M059J (cell line): ENCODE measurements at places on chromosomes 2 and 18. TPM values are rescaled to one million over a fixed set of nuclear protein-coding genes. Genes with fewer than 3 reads are reported as not detected.
A peak's percentile ranks its signal among the peaks of the same experiment; 100 is the strongest.

DNA sequence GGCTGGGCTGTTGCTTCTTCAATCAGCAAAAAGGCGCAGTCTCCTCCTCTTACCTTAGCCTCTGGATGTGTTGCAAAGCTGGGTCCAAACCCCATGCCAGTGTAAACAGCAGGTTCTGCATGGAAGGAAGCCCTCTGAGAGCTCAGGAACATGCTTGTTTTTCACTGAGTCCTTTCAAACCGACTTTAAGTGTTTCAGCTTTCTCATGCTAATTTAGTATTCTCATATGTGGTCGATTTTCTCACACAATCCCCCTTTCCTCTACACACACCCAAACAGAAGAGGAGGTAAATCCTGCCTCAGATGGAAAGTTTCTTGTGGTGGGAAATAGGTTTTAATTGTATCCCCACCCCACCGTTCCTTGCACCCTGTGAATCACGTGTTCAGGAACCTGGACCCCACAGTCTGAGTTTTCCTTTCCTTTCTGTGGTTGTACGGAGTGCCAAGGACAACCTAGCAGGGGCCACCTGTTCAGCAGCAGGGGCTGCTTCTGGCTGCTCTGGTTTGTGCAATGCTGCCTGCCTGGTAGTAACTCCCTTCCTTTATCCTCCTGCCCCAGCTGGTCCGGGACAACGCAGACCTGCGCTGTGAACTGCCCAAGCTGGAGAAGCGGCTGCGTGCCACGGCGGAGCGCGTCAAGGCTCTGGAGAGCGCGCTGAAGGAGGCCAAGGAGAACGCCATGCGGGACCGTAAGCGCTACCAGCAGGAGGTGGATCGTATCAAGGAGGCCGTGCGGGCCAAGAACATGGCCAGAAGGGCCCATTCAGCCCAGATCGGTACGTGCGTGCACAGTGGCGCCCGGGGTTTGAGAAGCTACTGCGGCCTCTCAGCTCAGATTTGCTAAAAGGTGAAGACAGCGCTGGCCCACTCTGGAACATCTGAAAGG, 28.7 kb upstream of the LYPD6B start:
- no peak for DNase-seq

DNA sequence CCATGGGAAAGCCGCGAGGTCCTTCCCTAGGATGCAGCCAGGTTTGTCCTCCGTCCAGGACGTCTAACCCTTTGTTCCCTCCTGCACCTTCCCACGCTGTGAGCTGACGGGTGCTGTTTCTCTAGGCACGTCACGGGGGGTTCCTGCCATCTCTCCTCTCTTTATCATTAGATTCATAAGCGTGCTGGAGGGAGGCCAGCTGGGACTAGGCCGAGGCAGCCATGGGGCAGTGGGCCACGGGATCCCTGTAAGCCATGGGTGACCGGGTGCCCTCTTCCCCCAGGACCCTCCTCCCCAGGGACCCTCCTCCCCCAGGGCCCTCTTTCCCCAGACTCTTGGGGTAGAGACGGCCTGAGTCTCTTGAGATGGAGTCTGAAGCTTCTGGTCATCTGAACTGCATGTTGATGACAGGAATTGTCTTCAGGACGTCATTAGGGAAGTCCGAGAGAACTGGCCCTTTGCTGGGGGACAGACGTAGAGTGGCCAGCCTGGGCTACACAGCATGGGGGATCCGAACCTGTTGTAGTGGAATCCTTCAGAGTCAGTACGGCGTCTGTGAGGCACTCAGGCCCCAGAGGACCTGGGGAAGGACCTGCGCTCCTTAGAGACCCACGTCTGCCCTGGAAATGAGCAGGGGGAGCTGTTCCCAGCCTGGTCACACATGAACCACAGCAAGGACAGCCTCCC, 108.1 kb downstream of the TPO start:
- DNase-seq, result no peak

GRCh38 chr2:192137451-192137850, 57.3 kb downstream of the TMEFF2 start:
- DNase-seq, result no peak

DNA sequence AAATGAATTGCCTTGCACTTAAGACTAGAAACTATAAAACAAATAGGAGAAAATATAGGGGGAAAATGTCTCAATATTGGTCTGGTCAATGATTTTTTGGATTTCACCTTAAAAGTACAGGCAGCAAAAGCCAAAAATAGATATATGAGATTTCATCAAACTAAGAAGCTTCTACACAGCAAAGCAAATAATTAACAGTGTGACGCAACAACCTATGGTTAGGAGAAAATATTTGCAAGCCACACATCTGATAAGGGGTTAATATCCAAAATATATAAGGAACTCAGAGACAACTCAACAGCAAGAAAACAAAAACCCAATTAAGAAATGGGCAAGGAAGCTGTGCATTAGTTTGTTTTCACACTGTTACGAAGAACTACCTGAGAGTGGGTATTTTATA, 89.1 kb downstream of the MAIP1 start:
- no peak for DNase-seq

GRCh38 chr18:59715445-59715844, 18.2 kb upstream of the CCBE1 start:
- no peak for DNase-seq

- DNase-seq, result no peak
Measured at GRCh38 chr2:232322560-232323327, 55.8 kb upstream of the ALPP start.

DNA sequence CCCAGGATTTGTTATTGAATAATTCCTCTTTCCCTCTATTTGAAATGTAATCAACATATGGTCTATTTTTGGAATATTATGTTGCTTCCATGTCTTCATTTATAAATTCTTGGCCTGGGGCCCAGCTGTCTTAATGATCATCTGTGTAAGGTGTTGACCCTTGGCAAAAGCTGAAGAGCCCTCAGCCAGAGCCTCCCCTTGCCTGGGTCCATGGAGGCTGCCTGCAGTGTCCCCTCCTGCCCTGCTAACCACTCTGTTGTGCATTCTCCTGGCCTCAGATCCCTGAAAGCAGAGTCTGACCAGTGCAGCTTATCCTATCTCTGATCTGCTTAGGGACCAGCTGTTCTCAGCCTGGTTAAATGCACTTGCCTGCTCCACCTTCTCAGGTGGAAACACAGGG, 226.1 kb upstream of the APCDD1 start:
- DNase-seq, result no peak

- no peak for DNase-seq
Measured at GRCh38 chr18:46019936-46020335, 52.1 kb downstream of the PSTPIP2 start.

DNA sequence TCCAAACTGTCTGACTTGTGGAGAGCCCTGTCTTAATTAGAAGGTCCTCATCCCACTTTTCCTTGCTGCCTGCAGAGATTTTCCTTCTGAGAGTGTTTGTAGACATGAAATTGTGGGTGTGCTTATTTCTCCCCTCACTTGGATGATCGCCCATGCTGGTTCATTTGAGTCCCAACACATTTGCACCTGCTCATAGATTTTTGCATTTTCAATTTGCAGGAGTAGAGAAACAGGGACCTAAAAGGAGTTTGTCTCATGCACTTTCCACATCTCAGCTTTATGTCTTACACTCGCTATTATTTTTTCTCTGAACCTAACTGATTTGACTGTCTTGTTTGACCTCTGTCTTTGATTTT, 33.2 kb upstream of the FHL2 start:
- no peak for DNase-seq

GRCh38 chr2:8252997-8253694, 428.7 kb upstream of the ID2 start:
- DNase-seq, result no peak

GRCh38 chr18:61702007-61702406, 190.8 kb downstream of the RNF152 start:
- peak; percentile 38 for DNase-seq

DNA sequence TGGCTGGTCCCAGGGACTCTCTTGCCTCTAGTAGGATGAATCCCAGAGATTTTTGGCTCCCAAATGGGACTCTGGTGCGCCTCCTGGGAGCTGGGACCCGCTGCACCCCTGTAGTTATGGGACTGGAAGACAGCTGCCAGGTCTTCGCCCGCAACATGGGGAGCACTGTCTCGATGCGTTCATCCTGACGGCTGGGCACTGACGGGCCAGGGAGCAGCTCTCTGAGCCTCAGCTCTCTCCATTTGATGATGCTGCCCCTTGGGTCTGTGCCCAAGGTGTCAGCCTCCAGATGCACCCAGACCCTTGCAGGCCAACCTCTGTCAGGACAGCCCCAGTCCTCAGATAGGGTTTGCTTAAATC, 9.3 kb upstream of the ARMC9 start:
- no peak for DNase-seq

DNA sequence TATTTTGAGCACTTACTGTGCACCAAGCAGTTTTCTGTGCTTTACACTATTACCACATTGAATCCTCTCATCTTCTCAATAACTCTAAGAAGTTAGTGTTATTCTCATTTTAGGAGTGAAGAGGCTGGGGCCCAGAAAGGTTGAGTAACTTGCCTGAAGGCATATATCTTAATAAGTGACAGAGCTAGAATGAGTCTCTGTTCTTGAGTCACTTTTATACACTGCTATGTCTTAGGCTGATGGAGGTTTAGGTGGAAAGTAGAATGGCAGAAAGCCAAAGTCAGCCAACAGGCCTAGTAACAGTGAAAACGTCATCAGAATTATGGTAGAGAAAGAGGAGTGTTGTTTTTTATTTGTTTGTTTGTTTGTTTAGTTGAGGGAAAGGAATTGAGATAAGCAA, 27.9 kb upstream of the RPE start:
- DNase-seq, result peak; percentile 37

The STARD6 gene
- total RNA-seq, result not detected in 2 replicates

The AQP12B gene
- total RNA-seq, result not detected in 2 replicates

The RESP18 gene
- not detected in 2 replicates for total RNA-seq

The DUSP2 gene
- total RNA-seq, result 75.8 and 103 TPM in 2 replicates

The ABCB11 gene
- total RNA-seq, result 0.02 TPM in 2 replicates

The CCDC74B gene
- 4.2 and 5.8 TPM in 2 replicates for total RNA-seq
